ENCODE measurements at places on chromosomes 4 and X.

GRCh38 chrX:70253377-70254062, 6.5 kb downstream of the P2RY4 start:
- DNase-seq: no peak

GRCh38 chr4:172042714-172043114, 229.5 kb downstream of the GALNTL6 start:
- no peak for DNase-seq

DNA sequence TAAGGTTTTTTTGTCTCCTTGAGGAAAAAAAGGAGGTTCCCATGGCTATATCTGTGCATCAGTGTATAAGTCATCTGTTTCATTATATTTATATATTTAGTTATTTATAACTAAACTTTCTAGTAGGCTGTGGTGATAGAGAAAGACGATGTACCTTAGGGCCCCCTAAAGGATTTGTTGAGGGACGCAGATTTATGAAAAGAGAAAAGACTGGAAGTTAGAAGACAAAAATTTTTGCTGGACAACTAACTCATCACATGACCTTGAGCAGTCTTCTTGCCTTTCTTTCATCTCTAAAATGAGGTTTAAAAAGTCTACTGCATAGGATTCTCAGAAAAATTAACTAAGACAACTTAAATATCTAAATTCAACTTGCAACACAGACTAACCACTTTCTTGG, 6.1 kb downstream of the GASK1B start:
- DNase-seq: no peak

DNA sequence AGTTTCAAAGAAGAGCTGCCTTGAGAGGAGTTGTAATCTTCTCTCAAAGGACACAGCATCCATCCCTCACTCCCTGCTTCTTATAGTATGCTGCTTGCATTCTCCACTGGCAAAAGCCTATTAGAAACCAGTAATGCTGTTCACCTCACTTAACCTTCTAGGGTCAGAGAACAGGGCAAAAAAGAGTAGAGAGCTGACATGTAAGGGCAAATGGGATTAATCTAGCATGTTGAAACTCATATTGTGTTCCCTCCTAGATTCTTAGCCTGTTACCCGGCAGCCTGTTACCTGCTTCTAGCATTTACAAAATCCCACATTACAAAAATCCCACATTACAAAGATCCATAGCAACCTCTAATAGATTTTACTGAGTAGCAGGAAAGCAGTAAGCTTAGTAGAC, 244.7 kb downstream of the SLC7A11 start:
- no peak for DNase-seq

DNA sequence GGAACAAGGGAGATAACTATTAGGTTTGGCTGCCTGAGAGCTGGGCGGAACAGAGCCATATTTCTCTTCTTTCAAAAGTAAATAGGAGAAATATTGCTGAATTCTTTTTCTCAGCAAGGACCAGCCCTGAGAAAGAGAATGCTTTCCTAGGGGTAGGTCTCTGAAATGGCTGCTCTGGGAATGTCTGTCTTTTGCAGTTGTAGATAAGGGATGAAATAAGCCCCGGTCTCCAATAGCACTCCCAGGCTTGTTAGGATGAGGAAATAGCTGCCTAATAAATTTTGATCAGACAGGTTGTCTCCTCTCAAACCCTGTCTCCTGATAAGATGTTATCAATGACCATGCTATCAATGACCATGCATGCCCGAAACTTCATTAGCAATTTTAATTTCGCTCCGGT, 207.8 kb upstream of the KIT start:
- no peak for DNase-seq

DNA sequence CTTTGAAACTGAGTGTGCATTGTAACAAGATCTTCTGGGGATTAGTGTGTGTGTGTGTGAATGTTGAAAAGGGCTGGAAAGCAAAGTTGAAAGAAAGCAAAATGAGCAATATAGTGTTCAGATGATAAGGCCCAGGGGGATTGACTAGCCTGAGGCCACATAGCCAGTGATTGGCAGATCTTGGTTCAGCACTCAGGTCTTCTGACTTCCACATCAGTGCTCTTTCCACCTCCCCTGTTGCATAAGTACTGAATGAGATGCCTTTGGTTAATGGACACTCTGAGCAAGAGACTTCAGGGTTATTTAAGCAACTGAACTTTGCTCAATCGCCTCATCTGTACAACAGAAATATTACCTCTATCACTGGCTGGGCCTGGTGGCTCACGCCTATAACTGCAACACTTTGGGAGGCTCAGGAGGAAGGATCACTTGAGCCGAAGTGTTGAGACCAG, 120.4 kb downstream of the TMEM164 start:
- DNase-seq: no peak

- DNase-seq: no peak
Observed at GRCh38 chrX:33447285-33447684, 235.9 kb upstream of the DMD start.

DNA sequence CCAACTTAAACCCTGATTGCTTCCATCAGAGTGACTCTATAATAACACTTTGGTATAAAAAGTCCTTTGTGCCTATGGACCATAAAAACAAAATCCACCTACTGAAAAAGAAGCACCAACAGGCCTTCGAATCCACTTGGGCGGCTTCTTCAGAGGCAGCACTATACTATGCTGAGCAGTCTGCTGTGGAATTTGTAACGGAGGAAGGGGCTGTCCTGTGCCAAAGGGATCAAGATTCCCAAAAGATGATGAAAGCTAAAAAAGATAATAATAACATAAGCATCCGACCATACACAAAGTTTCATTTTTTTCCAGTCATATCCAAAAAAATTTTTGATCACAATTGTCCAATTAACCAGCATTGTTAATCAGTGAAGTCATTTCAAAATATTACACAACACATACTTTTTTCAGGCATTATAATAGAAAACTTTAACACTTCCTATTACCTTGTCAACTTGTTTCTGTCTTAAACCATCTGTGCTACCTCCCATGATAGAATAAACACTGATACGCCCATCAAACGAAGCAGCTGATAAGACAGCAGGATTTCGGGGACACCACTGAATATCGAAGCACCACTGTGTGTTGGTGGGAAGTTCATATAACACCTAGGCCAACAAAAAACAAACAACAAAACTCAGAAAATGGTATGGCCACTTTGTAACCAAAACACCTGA, 24.1 kb downstream of the SEC31A start:
- DNase-seq: no peak

GRCh38 chrX:52415304-52415703, 46.5 kb downstream of the XAGE2 start:
- no peak for DNase-seq

- DNase-seq: no peak
Observed at GRCh38 chr4:149988087-149988410, 90.2 kb upstream of the DCLK2 start.

- no peak for DNase-seq
Observed at GRCh38 chr4:160276785-160277325, 1174.0 kb downstream of the RAPGEF2 start.

GRCh38 chrX:70029863-70030262, 19.9 kb downstream of the AWAT2 start:
- DNase-seq: no peak

DNA sequence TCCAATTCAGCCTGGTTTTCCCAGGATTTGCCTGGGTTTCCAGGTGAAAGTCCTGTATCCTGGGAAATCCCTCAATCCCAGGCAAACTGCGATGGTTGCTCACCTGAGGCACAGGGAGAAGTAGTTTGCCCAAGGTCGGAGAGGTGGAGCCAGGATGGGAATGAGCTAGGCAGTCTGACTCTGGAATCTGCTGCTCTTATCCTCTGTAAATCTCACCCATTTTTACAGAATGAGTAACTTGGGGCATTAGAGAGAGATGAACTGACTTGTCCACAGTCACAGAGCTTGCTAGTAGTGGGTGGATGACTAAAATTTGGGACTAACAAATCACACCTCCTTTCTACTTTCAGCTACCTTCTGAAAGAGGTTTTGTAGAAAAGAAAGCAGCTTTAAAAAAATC, 9.8 kb upstream of the ARX start:
- no peak for DNase-seq

- DNase-seq: peak; percentile 5
Observed at GRCh38 chr4:1676605-1677525, 7.2 kb downstream of the FAM53A start.
